ENCODE measurements at places on chromosomes 13 and 19.

- no peak for DNase-seq
These were observed 2.3 kb upstream of the ASF1B start for GRCh38 chr19:14138576-14139265.

GRCh38 chr13:92823059-92823458, 403.5 kb upstream of the GPC6 start:
- DNase-seq = no peak

- DNase-seq = no peak
These were observed 7.1 kb upstream of the ERVV-2 start for GRCh38 chr19:53037101-53038097.

- no peak for DNase-seq
These were observed 1114.5 kb upstream of the ATXN8OS start for GRCh38 chr13:68993154-68993553.

DNA sequence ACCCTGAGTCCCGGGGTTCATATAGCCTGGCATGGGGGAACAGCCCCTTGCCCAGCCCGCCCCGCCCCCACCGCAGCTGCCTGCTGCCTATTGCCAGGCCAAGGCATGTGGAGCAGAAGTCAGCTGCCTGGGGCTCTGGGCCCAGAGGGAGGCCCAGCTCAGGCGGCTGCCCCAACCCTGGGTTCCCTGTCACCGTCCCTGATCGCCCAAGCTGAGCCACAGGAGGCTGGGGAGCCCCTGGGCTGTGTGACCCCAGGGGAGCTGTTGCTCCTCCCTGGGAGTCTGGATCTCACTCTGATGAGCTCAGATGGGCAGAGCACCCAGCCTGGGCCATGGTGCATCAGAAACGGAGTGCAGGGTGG, 1.4 kb downstream of the PLIN4 start:
- DNase-seq = no peak

DNA sequence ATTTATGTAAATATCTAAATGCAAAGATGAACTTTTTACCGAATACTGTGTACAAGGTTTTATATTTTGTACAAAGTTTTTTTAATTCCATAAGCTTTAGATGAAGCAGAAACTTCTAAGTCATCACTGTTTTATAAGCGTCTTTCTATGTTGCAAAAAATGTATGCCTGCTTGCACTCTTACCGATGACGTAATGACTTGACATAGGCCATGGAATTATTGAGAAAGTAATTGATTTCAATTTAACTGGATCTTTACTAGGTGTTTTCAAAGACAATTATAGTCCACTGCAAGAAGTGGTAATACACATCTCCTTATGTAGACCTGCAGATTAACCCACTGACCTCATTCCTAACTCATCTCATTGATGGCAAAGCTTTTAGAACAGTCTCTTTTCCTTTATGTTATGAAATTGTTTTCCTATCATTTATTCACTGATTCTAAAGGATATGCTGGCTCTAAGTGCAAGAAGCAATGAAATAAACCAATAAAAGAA, 10.4 kb downstream of the DACH1 start:
- DNase-seq = no peak

DNA sequence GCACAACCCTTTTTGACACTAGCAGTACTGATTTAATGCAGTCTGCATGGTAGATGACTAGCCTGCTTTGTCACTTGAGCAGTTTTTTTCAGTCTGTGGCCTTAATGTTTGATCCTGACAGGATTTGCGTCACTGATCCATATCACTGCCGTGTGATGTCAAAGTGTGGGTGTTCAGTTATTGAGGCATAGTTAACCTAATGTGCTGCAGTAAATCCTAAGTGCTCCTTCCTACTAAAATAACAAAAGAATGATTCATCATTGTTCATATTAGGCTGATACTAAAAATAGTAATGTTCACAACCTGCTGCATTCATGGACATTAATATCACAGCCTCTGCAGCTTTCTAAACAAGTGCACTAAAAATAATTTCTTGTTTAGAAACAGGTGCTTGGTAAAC, 121.9 kb upstream of the MLNR start:
- DNase-seq = no peak

- no peak for DNase-seq
These were observed 42.6 kb upstream of the ADGRL1 start for GRCh38 chr19:14248578-14249011.

DNA sequence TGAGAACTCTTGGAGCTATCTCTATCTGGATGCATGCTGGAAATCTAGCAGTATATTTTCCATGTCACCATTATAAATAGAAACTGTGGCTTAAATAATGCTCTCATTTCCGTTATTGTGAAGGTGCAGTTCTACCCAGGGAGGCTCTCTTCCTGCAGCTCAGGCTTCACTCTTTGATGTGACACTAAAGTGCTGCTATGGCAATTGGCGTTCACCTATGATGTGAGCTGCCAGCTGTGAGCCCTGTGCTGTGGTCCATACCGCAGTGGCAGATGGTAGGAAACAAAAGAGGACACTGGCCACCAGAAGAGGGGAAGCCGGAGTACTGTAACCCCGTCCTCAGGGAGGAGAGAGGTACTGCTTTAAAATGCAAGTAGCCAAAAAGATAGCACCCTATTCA, 40.6 kb upstream of the ZNF681 start:
- DNase-seq = no peak

DNA sequence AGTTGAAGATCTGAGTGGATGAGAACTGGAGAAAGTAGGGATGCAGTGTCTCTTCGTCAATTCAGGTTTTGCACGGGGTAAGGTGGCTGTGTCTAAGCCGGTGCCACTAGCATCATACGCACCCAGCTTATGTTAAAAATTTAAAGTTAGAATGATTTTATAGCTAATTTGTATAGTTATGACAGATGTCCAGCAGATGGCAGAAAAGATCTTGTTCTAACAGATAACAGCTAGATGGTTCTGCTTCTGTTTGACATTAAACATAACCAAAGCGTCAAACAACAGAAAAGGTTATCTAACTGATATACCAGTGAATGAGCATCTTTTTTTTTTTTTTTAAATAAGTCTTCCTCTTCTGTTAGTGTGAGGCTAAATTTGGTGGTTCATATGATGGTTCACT, 18.8 kb upstream of the EDDM13 start:
- no peak for DNase-seq

DNA sequence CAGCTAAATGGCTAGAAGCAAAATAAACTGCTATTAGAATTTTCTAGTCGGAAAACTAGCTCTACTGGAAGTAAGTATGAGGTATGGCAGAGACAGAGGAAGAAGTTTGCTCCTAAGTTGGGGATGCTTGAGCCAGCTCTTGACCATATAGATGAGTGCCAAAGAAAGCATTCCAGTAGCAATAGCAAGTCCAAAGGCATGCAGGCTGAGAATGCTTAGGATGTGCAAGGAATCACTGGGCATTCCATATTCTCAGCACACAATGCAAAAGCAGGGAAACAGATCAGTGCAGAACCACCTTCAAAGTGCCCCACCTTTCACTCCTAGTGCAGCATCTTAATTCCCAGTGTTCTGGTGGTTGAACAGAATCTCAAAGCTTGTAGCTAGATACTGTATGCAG, 32.9 kb downstream of the SERTM1 start:
- DNase-seq = no peak

DNA sequence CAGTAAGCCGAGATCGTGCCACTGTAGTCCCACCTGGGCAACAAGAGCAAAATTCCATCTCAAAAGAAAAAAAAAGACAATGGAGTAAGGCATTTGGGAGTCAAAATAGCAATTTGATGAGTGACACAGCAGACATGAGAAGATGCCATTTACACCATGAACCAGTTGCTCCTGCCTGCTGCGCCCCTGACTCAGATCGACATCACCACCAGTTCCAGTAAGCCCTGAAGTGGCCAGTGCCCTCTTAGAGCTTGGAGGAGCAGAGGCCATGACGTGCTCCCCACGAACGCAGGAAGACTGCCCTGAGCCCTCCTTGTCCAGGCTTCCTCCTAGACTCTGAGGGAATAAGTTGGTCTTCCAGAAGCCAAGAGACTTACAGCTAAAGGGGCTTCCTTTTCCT, 339.2 kb downstream of the MYO16 start:
- DNase-seq = no peak

DNA sequence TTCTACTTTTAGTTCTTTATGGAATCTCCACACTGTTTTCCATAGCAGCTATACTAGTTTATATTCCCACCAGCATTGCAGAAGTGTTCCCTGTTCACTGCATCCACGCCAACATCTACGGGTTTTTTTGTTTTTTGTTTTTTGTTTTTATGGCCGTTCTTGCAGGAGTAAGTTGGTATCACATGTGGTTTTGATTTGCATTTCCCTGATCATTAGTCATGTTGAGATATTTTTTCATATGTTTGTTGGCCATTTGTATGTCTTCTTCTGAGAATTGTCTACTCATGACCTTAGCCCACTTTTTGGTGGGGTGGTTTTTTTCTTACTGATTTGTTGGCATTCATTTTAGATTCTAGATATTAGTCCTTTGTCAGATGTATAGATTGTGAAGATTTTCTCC, 89.7 kb downstream of the FRY start:
- no peak for DNase-seq

GRCh38 chr19:39816287-39817048, 17.5 kb downstream of the DYRK1B start:
- no peak for DNase-seq

DNA sequence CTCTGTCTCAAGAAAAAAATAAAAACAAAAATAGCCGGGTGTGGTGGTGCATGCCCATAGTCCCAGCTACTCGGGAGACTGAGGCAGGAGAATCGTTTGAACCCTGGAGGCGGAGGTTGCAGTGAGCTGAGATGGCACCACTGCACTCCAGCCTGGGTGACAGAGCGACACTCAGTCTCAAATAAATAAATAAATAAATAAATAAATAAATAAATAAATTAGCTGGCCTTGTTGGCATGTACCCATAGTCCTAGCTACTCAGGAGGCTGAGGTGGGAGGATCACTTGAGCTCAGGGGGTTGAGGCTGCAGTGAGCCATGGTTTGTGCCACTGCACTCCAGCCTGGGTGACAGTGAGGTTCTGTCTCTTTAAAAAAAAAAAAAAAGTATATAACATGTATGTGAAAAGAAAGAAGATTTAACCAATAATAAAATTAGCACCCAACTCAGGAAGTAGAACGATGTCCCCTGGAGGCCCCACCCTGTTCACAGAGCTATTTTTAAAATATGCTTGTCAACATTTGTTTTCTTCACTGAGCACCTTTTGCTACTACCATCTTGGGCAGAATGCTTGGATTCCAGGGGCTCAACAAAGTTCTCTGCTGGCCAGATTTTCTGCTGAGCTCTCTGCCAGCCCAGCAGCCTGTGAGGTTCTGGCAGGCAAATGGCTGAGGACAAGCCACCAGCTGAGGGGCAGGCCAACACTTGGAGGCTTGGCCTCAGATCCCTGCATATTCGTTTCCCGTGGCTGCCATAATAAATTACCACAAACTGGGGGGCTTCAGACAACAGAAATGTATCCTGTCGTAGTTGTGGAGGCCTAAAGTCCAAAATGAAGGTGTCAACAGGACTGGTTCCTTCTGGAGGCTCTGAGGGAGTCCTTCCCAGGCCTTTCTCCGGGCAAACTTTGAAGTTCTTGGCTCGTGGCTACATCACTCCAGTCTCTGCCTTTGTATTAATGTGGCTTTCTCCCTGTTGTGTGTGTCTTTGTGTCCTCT, 5.2 kb downstream of the SLC25A42 start:
- no peak for DNase-seq

DNA sequence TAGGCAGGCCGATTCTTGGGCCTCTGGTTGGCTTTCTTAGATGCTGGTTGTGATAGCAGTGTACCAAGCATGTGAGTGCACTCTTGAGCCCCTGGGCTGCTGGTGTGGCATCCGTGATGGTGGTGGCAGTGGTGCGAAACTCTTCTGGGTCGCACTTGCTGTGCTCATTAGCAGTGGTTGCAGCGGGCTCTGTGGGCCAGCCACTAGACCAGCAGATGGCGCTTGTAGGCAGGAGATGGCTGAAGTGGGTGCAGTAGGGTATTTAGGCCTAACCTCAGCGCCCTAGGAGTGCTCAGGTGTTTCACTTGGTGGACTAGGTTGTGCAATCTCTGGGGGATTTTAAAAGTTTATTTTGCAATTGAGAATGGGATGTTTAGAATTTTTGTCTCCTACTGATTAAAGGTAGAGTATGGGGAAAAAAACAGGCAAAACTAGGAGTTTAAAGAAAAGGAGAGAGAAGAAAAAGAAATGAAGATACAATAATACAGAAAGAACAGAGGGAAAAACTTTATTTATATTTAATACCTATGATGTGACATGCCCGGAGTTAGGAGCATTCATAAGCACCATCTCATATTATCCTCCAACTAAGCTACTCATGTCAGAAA, 4.3 kb upstream of the ZNF17 start:
- peak; percentile 49 for DNase-seq
